ENCODE measurements at places on chromosomes 5 and 9.

DNA sequence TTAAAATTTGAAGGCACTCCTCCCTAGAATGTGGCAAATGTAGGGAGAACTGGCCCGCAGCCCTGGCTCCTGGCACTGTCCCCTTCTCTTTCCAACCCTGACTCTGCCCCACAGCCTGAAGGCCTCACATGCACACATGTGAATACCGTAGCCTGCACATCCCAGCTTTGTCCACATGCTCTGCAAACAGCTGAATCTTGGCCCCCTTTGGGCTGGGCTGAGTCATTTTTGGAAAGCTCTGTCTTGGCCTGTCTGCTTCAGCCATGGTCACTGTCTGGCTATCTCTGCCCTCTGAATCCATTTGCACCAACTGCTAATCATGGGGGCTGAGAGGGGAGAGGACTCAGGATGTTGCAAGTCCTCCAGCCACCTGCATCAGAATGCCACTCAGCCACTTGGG, 22.1 kb upstream of the GALNT10 start:
- no peak for DNase-seq

DNA sequence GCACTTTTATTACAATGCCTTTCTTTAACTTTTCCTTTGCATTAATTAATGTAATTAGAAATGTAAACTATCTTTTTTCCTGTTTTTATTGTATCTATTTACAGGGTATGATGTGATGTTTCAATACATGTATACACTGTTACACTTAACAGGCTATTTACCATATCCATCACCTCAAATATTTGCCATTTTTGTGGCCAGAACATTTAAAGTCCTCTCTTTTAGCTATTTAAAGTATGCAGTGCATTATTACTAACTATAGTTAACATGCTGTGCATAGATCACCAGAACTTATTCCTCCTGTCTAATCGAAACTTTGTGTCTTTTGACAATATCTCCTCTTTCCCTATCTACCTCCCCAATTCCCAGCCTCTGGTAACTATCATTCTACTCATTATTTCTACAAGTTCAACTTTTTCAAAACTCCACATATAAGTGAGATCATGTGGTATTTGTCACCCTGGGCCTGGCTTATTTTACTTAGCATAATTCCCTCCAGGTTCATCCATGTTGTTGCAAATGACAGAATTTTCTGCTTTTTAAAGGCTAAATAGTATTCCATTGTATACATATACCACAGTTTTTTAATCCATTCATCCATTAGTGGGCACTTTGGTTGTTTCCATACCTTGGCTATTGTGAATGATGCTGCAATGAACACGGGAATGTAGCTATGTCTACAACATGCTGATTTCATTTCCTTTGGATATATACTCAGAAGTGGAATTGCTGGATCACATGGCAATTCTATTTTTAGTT, 32.8 kb downstream of the OR2K2 start:
- no peak for DNase-seq

DNA sequence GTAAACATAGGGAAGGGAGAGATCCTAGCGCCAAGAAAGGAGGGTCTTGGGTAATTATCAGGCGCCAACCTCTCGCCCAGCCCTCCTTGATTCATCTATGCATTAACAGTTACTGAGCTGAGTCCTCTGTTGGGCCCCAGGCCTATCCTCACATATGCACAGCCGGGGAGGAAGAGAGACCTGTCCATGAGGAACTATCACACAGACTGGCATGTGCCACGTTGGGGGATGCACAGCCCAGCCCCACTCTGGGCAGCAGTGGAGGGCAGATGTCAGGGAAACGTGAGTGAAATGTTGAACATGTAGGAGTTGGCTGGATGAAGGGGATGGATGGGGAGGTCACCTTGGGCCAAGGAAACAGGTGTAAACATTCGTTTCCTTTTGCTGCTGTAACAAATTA, 18.8 kb upstream of the ENHO start:
- DNase-seq = no peak

DNA sequence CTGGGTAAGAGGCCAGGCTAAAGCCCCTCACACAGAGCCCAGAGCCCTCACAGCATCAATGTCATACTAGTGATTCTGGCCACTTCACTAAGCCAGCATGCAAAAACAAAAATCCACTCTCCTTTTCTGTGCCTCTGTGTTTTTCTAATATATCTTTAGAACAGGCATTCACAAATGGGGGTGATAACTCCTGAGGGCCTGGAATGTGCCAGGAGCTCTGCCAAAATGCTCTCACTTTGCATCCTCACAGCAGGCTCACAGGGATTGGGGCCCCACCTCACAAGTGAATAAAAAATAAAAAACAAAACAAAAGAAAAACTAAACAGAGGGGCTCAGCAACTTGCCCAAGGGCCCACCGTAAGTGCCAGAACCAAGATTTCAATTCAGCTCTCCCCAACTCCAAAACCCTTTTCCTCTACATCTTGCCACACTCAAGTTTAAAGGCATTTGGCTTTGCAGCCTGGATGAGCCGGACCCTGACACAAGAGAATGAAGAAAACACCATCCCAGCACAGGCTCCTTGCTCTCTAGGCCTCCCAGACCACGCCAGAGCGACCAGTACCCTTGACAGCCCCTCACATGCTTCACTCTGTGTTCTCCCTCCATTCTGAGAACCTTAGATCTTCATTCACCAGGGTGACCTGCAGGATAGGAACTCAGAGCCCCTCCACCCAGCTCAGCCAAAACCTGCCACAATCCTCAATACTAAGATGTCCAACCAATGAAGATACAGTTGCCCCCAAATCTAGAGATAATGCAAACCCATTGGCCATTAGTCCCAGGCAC, 51.3 kb downstream of the SAXO1 start:
- DNase-seq = no peak

GRCh38 chr5:119878712-119879111, 249.4 kb downstream of the FAM170A start:
- no peak for DNase-seq

DNA sequence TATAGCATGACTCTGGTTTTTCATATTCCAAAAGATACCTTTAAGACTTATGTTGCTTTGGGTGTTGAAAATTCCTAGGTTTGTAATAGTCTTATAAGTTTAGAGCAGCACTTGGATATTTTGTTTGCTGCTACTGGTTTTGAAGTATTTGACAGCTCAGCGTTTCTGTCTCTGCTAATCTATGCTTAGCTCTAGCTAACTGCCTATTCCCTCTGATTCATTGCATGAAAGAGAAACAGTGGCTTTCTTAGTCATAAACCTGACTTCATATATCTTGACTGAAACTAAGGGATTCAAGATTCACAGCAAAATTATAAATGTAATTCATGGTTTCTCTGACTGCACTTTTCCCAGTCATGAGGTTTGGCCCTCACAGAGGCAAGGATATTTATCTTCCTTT, 35.6 kb upstream of the ANXA1 start:
- peak; percentile 15 for DNase-seq

DNA sequence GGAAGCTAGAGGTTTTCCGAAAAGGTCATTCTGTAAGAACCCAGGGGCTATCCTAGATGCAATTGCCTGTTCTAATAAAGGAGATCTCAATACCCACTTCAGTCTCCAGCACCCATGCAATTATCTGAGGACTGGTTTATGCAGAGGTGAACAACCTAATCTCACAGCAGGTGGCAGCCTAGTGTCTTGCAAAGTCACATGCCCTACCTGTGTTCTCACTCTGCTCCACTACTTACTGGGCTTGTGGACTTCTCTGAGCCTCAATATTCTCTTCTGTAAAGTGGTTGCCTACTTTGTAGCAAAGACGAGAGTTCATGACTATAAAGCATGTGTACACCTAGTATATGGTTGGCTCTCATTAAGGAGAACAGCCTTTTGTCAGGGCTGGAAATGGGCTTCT, 21.0 kb upstream of the ALDH1B1 start:
- peak; percentile 75 for DNase-seq

Data from GM13977 (cell line).